GM19239 (cell line): ENCODE measurements at places on chromosomes 2 and 18.

DNA sequence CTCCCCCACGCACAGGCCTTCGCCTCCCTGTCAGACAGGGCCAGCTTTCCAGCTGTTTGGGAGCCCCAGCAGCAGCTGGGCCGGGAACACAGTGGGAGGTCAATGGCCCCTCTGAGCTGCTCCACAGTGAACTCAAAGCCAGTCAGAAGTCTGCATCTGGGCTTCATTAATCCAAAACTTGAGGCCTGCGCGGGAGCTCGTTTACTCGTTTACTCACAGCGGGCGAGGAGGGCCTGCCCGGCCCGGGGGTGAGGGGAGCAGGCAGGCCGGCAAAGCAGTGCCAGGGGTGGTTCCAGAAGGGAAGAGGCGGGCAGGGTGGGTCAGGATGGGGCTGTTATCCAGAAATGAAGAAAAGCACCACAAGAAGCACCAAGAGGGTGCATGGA, 36.8 kb upstream of the SEMA4C start:
- no peak for DNase-seq

GRCh38 chr2:201128933-201129505, 13.1 kb downstream of the CFLAR start:
- DNase-seq, result no peak

DNA sequence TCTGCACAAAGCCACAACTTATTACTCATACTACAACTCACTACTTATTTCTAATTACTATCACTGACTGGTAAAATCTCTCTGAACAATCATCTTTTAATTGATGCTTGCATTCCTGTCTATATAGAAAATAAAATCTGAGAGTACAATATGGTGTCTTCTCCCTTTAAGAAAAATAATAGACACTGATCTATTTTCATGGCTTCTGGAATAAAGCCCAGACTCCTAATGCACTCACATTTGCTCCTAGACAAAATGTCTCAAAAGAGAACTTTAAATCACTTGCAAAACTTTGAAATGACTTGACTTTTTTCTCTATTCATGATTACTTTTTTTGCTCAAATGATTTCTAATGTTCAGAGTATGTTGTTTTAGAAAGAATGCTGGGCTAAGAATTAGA, 28.7 kb downstream of the ESCO1 start:
- no peak for DNase-seq

- DNase-seq, result peak; percentile 2
Observed at GRCh38 chr2:72325592-72326422, 178.1 kb upstream of the CYP26B1 start.

DNA sequence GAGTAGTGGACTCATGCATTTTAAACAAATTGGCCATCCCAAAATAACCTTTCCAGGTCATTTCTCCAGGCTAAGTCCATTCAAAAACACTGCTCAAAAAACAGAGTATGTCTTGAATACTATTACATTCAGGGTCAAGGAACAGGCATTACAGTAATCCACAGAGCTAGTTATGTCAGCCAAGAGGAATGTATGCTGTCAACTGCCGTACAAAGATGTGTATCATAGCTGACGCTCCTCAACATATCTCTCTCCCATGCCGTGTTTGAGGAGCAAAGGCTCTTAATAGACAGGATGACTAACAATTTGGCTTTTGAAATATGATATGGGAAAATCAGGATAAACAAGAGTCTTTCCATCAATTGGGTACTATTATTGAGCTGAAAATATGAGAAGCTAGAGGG, 68.8 kb upstream of the KCTD1 start:
- no peak for DNase-seq

GRCh38 chr2:138677221-138677620, 103.0 kb downstream of the NXPH2 start:
- no peak for DNase-seq

- no peak for DNase-seq
Observed at GRCh38 chr2:234772733-234773060, 179.1 kb upstream of the SH3BP4 start.

- no peak for DNase-seq
Observed at GRCh38 chr18:70220628-70221027, 15.1 kb upstream of the RTTN start.

- no peak for DNase-seq
Observed at GRCh38 chr2:108325756-108326155, 37.1 kb downstream of the SULT1C2 start.

DNA sequence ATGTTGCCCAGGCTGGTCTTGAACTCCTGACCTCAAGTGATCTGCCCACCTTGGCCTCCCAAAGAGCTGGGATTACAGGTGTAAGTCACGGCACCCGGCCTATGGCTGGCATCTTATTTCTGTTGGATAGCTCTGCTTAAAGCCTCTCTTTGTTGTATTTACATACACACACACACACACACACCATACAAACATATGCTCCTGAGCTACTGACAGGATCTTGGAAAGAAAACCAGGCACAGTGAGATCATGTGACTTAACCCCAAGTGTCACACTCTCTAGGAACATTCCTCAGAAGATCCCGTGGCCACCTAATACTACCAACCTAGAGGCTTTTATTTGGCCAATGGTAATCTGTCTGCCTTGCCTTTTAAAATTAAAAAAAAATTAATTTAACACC, 85.1 kb upstream of the HAAO start:
- DNase-seq, result no peak

DNA sequence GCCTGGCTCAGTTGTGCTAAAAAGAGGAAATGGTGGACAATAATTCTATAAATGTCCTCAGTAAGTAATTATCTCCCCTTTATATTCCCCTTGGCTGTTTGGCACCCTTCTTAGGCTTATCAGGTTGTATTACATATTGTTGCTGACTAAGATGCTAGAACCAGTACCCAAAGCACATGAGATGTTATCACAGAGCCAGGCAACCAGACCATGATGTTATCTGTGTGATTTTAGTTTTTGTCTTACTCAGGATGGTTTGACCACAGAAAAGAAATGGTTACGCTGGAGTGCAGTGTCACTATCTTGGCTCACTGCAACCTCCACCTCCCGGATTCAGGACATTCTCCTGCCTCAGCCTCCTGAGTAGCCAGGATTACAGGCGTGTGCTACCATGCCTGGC, 15.2 kb downstream of the R3HDM1 start:
- no peak for DNase-seq

GRCh38 chr2:118835746-118836410, 11.6 kb downstream of the EN1 start:
- no peak for DNase-seq

DNA sequence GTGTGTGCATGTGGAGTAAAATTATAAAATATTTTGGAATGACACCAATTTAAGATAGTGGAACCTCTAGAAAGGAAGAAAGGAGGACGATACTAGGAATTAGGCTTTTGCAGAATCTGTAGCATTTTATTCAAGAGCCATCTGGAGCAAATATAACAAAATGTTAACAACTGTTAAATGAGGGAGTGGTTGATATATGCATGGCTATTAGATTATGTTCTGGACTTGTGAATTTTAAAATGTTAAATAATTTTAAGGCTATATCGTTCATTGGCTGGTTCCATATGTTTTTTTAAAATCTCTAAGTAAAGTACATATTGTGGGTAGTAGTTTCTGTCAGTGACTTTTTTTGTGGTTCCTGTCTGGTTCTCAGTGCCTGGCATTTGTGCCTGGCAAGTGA, 123.2 kb downstream of the PKP4 start:
- DNase-seq, result no peak

DNA sequence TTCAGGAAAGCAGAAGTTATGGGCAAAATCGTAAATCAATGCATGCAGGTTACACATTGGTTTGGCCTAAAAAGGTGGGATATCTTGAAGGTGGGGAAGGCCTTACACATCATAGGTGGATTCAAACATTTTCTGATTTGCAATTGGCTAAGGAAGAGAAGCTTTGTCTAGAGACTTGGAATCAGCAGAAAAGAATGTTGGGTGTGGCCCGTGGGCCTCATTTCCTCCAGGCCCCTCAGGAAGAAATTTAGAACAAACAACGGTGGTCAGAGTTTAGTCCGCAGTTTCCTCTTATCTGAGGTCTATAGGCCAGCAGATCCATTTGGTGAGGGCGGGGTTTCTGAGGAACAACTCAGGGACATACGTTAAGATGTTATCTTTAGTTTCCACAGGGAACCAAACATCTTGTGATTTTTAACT, 50.9 kb upstream of the AFF3 start:
- DNase-seq, result no peak

GRCh38 chr2:77270433-77270832, 251.7 kb downstream of the LRRTM4 start:
- no peak for DNase-seq

GRCh38 chr2:42270757-42271156, 90.3 kb downstream of the COX7A2L start:
- no peak for DNase-seq

DNA sequence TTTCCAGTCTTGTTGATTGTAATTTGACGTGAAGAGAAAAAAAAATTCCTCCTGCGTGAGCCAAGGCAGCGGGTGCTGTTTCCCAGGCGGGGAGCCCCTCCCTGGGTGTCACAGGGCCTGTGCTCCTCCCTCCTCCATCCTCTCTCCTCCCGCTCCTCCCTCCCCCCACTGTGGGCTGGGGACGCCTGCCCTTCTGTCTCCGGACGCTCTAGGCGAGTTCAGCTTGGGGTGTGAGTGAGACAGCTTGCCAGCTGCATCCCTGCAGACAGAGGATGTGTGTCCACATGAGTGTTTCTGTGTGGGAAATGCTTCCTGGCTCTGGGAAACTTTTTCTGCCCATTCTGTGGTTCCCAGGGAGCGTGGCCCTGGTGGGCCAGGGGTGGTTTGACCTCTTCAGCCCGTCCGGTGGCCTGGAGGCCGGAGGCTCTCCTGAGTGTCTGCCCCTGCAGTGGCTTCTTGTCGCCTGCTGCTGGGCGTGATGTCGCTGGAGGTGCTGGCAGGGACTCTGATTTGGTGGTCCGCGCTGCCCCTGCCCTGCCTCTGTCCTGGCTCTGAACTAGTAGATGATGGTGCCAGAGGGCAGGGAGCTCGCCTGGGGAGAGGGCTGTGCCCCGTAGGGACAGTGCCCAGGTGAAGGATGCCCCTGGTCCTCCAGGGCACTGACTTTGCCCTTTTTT, 96.4 kb downstream of the USP40 start:
- no peak for DNase-seq

DNA sequence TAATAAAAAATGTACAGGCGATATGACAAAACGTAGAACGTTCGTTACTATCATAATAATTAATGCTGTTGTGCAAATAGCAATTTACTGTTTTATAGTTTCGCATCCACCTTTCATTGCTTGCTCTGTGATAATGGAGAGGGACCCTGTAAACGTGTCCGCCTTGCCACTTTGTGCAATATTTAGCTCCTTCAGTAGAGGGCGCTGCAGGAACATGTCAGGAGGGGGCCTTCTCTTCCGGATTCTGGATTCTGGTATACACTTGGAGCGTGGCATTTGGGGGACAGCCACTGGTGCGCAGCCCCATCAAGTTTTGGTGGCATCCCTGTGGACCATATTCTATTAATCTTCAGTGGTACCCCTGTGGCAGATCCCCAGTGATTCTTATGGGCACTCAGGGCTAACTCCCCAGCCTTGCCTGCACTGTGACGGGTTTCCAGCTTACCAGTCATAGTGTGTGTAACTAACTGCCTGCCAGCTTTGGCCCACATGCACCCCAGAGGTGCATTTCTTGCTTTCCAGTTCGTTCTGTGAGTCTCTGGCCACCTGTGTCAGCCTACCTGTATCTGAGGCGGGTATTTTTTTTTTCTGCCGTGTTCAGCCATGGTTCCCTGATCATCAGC, 140.3 kb downstream of the CYRIA start:
- DNase-seq, result peak; percentile 12

DNA sequence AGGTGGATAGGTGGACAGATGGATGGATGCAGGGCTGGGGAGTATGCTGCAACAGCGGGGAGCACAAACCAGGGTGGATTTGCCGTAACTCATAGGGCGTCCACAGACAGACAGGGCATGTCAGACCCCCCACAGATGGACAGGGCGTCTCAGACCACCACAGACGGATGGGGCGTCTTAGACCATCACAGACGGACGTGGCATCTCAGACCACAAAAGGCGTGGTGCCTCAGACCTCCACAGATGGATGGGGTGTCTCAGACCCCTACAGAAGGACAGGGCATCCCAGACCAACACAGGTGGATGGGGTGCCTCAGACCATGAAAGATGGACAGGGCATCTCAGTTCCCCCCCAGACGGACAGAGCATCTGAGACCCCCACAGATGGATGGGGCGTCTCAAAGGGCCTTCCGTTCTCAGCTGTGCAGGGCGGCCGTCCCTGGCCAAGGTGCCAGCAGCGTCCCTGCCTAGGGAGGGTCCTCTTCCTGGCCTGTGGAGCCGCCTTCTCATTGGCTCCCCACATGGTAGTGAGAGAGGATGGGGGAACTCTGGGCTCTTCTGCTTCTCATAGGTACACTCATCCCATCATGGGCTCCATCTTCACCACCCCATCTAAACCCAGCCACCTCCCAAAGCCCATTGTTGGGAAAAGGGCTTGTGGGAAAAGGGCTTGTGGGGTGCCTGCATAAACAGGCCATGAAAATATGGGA, 2.1 kb downstream of the ANKMY1 start:
- no peak for DNase-seq

DNA sequence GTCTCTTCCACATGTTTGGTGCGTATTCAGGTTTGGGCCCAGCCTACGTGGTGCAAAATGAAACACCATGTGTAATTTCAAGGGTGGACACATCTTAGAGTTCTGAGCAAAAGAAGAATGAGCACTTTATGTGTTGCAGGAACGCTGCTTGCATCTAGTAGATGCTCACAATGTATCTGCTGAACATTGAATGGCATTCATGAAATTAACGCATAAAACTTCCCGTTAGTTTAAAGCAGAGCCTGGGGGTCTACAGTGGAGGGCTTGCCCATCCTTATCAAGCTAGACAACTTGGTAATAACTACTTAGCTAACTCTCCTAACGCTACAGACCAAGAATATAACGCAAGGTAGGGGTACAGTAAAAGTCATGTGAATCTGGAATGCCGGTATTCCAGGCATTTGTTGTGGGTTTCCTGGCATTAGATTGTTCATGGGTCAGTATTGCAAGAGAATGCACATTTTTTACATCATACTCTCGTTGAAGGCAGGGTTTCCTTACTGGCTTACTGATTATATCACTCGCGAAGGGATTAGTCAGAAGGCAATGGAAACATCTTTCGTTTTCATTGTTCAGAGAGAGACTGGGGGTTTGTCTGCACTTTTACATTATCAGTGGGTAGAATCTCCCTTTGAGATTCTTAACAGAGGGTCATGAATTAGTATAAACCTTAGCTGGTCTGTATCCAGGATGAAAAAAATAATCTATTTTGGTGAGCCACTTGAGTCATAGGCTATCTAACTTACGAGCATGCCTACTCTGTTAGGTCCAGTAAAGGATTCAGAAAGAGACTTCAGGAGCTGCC, 229.5 kb upstream of the EPAS1 start:
- DNase-seq, result no peak

- no peak for DNase-seq
Observed at GRCh38 chr2:63093502-63093901, 42.9 kb downstream of the OTX1 start.

DNA sequence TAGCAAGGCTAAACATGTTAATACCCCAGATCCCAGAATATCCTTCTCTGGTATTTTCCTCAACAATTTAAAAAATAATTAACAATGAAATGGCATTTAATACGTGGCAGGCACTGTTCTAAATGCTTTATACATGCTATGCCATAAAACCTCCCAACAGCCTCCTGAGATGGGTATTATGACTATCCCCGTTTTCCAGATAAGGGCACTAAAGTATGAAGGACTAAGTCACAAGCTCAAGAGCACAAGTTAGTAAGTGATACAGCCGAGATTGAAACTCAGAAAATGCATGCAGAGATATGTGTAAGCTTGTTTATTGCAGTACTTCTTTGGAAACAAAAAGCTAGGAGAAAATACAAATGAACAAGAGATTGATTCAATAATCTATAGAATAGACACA, 8.0 kb downstream of the ABCB11 start:
- no peak for DNase-seq

GRCh38 chr2:88913280-88913679, 221.8 kb downstream of the RPIA start:
- DNase-seq, result no peak

- no peak for DNase-seq
Observed at GRCh38 chr2:150075831-150076230, 411.6 kb downstream of the RND3 start.
